ENCODE measurements at places on chromosomes 3 and 15.

GRCh38 chr3:148464246-148464645 is 233.5 kb upstream of the AGTR1 start:
- no peak for DNase-seq

GRCh38 chr3:126310816-126311215 is 46.4 kb downstream of the KLF15 start:
- DNase-seq: no peak

DNA sequence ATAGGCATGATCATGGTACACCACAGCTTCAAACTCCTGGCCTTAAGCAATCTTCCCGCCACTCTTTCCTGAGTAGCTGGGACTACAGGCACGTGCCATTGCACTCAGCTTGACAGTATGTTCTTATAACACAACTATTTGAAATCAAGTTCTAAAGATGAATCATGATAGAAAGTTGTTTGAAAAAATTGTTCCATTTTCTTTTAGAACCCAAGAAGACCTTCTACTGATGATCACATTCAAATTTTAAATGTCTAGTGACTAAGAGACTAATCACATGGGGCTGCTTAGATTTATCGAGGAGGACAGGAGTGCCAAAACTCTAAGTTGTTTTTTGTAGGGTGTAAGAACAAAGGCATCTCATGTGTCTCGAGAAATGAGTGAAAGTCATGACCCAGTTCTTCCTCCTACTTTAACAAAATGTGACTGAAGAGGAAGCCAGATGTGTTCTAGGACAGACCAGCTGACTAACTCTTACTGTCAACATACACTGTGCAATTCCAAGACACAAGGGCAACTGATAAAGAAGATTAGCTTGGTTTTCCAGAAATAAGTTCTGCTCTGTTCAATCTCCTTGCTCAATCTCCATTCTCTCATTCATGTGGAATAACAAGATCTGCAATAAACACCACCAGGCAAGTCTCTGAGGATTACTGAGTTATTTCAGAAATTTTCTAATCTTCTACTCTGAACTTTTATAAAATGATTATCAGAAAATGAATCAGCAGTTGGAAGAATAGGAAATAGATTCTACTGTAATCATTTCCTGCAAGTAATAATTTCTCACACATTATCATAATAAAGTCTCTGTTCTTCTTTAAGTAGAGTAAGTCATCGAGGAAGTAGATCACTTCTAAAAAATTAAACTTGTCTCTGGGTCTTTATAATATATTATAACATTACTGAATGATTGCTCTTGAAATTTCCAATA is 122.6 kb upstream of the CCNL1 start:
- DNase-seq: no peak

DNA sequence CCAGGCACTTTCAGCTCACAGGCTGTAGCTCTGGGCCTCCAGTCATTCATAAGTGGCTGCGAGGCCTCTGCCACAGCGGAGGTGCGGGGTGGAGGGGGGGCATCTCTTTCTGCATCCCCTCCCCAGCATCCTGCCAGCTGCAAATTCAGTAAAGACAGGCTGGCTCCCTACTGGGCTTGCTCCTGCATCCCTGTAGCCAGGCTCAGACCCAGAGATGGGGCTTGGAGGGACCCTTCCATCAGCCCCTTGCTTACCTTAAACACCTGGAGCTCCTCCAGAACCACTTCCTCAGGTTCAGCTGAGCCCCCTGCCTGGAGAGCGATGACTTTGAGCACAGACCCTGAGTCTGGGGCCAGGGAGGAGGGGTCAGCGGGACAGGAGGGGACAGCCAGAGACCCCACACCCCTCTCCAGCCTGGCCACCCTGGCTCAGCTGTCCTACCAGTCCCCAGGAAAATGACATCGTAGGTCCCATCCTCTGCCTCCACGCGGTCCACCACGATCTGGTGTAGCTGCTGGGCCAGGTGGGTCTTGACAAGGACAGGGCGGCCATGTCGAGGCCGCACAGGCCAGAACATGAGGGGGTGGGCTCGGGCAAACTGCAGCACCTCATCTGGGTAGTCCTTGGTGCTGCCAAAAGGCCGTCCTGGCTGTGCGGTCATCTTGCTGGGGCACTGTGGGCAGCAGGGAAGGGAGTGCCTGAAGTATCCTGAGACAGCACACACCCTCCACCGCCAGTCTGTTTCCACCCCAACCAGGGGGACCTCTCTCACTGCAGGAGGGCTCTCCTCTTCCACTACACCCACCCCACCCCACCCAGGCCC is 5.3 kb downstream of the SEMA3G start:
- no peak for DNase-seq

DNA sequence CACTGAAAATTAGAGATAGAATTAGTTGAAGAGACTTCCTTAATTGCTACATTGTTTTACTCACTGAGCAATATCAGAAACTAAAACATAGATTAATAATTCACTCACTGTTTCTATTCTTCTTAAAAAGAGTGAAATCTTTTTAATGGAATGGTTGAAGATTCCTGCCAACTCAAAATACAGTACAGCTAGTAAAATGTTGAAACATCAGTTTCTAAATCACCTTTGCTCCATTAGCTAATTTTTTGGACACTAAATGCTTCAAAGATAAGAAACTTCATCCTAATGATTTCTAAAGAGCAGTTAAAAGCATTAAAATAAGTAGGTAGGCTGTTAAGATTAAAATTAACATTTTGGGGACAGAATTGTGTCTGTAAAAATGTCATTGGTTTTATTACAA is 10.5 kb upstream of the NIT2 start:
- no peak for DNase-seq

- no peak for DNase-seq
These were observed 280.4 kb downstream of the ULK4 start for GRCh38 chr3:41681479-41681878.

- DNase-seq: no peak
These were observed 116.1 kb upstream of the KLHL25 start for GRCh38 chr15:85910834-85911233.

DNA sequence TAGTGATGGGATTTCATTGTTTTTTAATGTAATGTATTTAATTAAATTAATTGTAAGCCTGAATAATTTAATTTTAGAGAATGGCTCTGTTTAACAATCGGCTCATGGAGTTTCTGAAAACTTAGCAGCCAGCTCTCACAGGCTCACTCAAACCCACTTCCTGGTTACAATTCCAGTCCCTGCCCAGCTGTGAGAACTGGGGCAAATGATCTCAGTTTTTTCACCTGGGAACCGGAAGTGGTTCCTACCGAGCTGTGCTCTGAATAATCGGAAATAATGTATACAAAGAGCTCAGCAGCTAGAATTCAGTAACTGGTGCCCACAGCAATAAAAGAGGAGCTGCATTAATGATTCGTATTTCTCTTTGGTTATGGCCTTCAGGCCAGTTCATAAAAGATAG is 244.3 kb upstream of the MCTP2 start:
- no peak for DNase-seq

- no peak for DNase-seq
These were observed 95.9 kb downstream of the FRMD4B start for GRCh38 chr3:69290006-69290405.

DNA sequence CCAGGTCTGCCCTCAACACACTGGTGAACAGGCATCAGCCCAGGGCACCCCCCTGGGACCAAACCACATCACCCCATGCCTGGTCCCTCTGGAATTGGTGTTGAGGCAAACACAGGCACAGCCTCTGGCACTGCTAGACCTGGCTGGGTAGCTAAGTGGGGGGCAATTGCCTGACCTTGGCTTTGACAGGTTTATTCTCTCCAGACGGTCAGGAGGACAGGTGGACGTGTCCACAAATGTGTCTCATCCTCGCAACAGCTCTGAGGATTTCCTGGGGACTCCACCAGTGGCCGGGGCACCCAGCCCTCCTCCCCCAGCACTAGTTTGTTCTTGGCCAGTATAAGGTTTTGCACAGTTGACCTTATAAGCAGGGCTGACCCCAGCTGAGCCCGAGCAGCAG is 31.3 kb downstream of the TKT start:
- no peak for DNase-seq

- no peak for DNase-seq
These were observed 2.3 kb upstream of the PDIA5 start for GRCh38 chr3:123064506-123064905.

DNA sequence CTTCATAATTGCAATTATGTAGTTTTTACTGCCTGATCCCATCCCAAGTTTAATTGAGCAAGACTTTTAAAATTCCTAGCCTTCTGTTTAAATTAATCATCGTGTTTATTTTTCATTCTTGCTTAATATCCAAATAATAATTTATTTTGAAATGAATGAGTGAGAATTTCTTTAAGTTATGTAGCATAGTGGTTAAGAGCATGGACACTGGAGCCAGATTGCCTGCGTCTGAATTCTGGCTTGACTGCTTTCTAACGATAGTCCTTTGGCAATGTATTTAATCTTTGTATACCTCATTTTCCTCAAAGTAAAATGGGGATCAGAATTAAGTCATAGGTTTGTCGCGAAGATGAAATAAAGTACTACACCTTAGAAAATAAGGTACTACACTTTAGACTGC is 71.4 kb downstream of the LRRC49 start:
- no peak for DNase-seq

- peak; percentile 51 for DNase-seq
These were observed 255.7 kb downstream of the MBNL1 start for GRCh38 chr3:152524198-152525140.

DNA sequence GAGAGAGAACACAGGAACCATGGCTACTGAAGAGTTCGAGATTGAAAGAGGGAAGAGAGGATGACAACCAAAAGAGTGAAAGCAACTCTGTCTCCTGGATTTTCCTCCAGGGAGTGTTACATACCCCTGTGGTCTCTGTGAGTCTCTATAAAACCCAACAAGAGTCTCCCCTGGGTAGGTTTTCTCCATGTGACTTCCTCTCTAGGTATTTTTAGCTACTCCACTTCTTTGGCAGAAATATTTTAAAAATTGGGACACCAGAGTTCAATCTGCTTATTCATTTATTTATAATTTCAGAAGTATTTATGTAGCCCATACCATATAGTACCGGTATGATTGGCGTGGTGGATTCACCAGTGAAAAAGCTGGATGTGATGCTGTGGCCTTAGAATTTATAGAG is 671.7 kb upstream of the NR2F2 start:
- no peak for DNase-seq

DNA sequence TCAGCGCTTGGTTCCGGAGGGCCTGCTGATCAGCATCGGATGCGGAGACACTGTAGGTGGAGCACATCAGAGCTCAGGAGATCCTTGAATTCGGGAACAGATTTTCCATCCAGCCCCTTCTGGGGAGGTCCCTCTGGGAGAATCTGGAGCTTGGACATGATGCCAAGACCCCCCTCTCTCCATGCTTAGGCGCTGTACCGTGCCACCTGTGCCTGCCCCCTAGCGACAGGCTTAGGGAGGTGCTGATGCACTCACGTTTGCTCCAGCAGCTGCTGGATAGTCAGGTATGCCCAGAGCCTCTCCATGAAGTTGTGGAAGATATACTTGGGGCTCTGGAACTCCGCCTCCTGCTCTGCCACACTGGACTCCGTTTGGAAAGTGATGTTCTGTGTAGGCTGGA is 9.7 kb downstream of the ITIH4 start:
- DNase-seq: no peak

GRCh38 chr3:37494216-37494615 is 319.8 kb upstream of the LRRFIP2 start:
- DNase-seq: no peak

- no peak for DNase-seq
These were observed 96.8 kb downstream of the BBX start for GRCh38 chr3:107619549-107619948.

DNA sequence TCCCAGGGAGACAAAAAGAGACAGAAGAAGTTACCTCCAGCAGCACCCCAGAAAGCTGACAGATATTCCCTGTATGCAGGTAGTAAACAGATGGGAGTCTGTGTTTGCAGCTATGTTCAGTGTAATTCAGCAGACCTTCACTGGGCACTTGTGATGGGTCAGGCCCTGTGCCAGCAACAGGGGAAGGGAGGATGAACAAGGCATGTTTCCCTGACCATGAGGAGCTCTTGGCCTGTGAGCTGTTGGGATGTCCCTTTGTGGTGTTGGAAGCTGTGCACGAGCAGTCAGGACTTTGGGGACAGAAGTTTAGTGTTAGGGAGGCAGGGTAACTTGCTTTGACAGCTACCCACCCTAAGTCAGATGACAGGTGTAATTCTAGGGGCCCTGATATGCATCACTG is 106.0 kb upstream of the TRIM42 start:
- no peak for DNase-seq

- DNase-seq: no peak
These were observed 71.6 kb downstream of the KAT2B start for GRCh38 chr3:20111836-20112235.

GRCh38 chr3:15051531-15051930 is 13.6 kb downstream of the MRPS25 start:
- DNase-seq: no peak

DNA sequence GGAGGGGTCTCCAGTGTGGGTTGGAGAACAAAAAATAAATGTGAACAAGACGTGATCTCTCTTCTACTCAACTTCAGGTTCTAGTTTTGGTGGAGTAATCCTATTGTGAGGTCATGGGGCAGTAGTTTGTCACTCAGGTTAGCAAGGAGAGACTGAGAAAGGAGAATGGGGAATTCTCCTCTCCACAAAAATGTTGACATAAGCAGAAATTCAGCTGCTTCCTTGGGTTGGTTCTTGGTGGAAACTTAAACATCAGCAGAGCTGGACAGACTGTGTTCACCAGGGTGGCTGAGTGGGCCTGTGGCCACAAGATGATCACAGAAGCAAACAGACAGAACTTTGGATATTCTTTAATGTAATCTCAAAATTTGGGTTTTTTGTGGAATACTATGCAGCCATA is 78.7 kb downstream of the EPHB1 start:
- no peak for DNase-seq

DNA sequence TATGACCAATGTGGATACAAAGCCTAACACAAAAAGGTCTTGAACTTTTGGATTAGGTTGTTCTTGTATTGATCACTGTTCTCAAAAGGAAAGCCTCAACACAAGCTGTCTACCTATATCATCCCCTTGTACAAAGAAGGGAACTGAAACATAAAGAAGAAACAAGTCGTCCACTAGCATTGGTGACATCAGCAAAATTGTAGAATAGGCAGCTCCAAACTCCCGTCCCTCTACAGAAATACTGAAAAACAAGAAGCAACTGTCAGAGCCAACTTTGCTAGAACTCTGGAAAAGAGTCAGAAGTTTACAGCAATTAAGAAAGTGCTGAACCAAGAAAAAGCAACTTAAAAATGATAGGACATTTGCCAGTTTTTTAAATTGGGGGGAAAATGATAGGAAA is 7.5 kb upstream of the NR1I2 start:
- DNase-seq: no peak

GRCh38 chr3:161233557-161233956 is 12.4 kb downstream of the NMD3 start:
- DNase-seq: no peak

- DNase-seq: no peak
These were observed 3.6 kb downstream of the GNAT1 start for GRCh38 chr3:50194903-50195500.

Data from left kidney (tissue), 8 donors.